Foreskin keratinocyte (primary cell): ENCODE measurements at places on chromosomes 6 and 20. TPM values are rescaled to one million over a fixed set of nuclear protein-coding genes. Genes with fewer than 3 reads are reported as not detected.

Gene VTA1
- 29.0 and 33.3 TPM in 2 replicates for polyA plus RNA-seq

GRCh38 chr6:67248077-67248476 lies 1387.0 kb upstream of the ADGRB3 start:
- no peak for DNase-seq

Gene MCCD1
- polyA plus RNA-seq: not detected in 2 replicates

DNA sequence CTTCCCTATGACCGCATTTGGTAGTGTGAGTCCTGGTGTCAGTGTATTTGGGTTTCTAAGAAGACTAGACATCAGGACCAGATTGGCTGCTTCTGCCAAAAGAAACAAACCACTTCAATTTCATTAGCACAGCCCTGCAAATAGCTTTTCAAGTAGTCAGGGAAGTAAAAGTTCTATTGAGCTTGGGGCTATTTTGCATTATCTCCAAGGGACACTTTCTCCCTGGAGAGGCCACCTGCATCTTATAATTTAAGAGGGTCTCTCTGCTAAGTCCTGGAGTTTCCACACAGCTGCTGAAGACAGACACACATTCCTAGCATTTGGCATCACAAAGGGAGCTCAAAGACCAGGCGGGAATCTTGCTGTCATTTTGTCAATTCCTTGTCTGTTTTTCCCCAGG lies 141.2 kb downstream of the BMP2 start:
- no peak for DNase-seq

Gene OPN5
- polyA plus RNA-seq: 0.01 TPM in 1 of 2 replicates, not detected in the other

- DNase-seq: no peak
Measured at GRCh38 chr6:36597775-36598174, 3.6 kb downstream of the SRSF3 start.

Gene RGS17
- polyA plus RNA-seq: 0.06 and 0.13 TPM in 2 replicates

- no peak for DNase-seq
Measured at GRCh38 chr20:24640276-24640675, 170.8 kb downstream of the SYNDIG1 start.

Gene SNX9
- 25.4 and 27.1 TPM in 2 replicates for polyA plus RNA-seq

GRCh38 chr6:157880534-157880933 lies 57.5 kb downstream of the SNX9 start:
- DNase-seq: no peak

Gene CD109
- 7.8 and 10.2 TPM in 2 replicates for polyA plus RNA-seq

Gene PRSS16
- 5.5 and 6.7 TPM in 2 replicates for polyA plus RNA-seq

- DNase-seq: no peak
Measured at GRCh38 chr6:111411978-111412566, 70.9 kb downstream of the REV3L start.

GRCh38 chr6:47237196-47237595 lies 72.5 kb downstream of the TNFRSF21 start:
- DNase-seq: no peak
